Daoy (cell line): ENCODE measurements at places on chromosomes 6 and 20.

GRCh38 chr20:39067526-39068216 is 105.5 kb downstream of the DHX35 start:
- DNase-seq = no peak

DNA sequence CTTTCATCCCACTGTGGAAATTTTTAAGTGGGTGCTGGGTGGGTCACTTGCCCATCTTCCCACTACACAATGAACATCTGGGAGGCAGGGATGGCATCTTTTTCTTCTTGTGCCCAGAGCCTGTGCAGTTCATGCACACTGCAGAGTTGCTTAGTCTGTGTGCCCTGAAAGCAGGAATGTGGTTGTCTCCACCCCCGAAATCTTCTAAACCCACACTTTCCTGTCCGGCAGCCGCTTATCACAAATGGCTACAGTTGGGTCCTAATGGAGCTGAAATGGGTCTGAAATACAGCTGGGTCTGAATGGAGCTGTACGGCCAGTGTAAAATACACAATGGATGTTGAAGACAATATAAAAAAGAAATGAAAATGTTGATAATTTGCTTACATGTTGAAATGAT is 112.1 kb upstream of the PMEPA1 start:
- DNase-seq = no peak

GRCh38 chr6:41689171-41690008 is 46.0 kb downstream of the TFEB start:
- DNase-seq = no peak

DNA sequence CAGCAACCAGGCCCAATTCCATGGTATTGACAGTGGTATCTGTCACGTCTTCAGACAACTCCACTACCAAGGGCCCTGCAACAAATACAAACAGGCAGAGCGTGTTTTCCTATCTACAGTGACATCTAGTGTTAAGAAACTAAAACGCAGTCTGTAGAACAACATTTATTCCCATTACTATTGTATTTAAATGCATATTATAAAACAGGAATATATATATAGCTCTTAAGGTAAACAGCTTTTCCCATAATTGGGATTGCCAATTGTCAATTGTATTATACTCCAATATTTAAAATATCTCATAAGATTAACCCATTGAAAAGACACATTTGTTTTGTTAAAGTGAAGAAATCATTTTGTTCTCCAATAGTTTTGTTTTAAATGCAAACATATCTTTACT is 97.2 kb downstream of the KIF16B start:
- peak; percentile 13 for DNase-seq

DNA sequence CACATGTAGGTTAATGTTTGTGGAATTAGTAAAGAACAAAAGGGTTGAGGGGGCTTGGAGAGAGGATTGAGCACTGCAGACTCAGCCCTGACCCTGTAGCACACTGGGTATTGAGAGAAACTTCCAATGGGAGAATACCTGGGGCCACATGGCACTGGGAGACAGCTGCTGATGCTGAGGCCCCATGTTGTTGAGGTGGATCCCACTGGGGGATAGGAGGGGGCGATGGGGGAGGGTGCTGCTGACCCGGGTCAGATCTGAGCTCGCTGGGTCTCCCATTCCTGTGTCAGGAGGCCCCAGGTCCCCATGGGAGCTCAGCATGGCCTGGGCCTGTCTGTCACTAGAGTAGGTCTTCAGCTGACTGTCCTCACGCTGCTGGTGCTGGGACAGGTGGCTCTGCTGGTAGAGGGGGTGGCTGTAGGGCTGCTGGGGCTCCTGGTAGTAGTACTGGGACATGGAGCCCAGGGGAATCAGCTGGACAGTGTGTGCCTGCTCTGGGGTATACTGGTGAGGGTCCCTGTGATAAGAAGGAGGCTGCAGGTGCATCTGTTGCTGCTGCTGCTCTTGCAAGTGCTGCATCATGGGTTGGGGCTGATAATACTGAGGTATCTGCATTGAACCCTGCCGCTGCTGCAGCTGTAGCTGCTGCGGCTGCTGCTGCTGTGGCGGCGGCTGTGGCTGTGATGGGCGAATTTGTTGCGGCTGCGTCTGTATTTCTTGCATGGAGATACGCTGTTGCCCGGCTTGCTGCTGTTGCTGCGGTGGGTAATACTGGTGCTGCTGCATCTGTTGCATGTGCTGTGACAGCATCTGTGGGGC is 50.6 kb upstream of the MRPS10 start:
- DNase-seq = no peak

- no peak for DNase-seq
Measured at GRCh38 chr6:145839653-145840052, 25.1 kb upstream of the FBXO30 start.

- peak; percentile 28 for DNase-seq
Measured at GRCh38 chr6:96907498-96907897, 9.8 kb upstream of the NDUFAF4 start.

- DNase-seq = no peak
Measured at GRCh38 chr20:61736751-61737310, 328.9 kb downstream of the TAF4 start.

DNA sequence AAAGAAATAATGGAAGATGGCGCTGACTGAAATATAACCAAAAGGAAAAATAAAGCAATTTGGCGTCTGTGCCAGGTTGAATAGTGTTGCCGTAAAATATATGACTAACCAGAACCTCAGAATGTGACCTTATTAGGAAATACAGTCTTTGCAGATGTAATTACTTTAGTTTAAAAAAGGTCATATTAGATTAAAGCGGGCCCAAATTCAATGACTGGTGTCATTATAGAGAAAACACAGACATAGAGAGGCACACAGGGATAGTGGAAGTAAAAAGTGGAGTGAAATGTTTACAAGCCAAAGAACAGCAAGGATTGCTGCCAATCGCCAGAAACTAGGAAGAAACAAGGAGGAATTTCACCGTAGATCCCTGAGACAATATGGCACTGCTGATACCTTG is 521.2 kb downstream of the FRK start:
- DNase-seq = no peak

- DNase-seq = no peak
Measured at GRCh38 chr6:37272834-37273566, 15.1 kb upstream of the TMEM217 start.

- no peak for DNase-seq
Measured at GRCh38 chr20:1817577-1818211, 77.5 kb upstream of the SIRPA start.

DNA sequence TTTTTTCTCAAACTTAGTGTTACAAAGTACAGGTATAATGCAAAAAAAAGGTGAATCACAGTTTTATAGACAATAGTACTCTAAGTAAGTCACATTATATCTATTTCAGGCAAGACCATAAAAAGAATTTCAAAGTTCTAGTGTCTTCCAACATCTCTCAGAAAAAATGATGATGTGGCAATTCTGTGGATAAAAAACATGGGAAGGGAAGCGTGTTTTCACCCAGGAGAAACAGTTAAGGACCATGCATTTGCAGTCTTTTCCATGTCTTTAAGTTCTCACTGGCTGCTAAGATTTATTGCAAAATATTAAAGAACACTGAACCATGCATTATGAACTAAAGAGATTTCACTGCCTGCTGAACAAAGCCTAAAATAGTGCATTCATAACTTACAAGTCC is 1.8 kb downstream of the SSR1 start:
- no peak for DNase-seq

GRCh38 chr6:41252401-41253169 is 24.4 kb downstream of the TREML4 start:
- DNase-seq = no peak

DNA sequence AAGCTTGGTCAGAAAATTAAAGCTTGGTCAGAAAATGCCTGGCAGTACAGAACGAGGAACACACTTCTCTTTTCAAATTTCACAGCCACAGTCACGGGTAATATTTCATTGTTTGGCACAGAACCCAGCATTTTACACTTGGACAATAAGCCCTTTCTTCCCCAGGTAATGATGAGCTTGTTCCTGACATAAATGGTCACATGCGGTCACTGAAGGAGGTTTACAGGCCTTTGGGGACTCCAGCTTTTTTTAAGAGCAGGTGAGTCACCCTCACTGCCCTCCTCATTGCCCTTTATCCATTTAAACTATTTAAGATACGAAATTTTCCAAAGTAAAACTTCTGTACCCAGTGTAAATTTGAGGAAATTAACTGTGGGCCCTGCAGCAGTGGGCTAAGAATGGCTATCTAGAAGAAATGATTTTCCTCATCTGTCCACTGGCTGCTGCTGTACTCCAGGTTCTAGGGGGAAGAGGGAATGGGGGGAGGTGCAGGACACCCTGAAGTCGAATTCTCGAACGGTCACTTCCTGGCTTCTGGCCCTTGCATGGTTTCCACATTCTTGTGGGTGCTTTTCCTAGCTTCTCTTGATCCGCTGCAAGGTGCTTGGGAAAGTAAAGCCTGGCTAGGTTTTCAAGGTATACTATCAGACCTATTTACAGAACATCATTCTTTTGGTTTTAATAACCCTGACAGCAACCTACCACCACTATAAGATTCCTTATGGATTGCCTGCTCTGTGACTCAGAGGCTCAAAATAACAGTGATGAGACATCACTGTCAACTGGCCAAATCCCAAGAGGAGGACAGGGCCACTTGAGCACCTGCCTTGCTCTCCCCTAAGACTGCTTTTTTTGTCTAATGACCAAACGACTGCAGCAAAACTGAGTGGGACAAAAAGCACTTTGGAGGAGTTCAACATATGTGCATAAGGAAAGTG is 75.8 kb downstream of the PREP start:
- peak; percentile 59 for DNase-seq

- peak; percentile 33 for DNase-seq
Measured at GRCh38 chr6:153392156-153392555, 261.1 kb upstream of the RGS17 start.

- no peak for DNase-seq
Measured at GRCh38 chr6:89702349-89702748, 63.8 kb upstream of the LYRM2 start.

- DNase-seq = peak; percentile 4
Measured at GRCh38 chr20:49187330-49187850, 744 bp downstream of the STAU1 start.

DNA sequence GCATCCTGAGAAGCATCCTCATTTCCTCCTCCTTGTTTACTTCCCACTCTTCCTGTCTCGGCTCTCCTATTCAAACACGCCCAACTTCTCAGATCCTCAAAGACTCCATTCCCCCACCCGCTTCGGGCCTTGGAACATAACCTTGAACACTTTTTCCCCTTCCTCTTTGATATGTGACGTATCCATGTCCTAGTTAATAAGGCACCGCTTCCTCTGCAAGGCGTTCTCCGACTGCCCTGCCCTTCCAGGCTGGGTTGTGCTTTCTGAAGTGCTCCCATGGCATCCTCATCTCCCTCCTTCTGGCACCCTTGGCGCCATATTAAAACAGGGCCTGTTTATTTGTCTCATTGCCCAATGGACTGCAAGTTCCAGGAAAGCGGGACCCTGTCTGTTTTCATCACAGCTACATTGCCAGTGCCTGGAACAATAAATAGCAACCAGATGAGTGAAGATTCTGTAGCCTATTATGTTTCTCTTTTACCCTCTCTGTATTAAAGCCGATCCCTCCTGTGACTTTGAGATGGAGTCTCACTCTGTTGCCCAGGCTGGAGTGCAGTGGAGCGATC is 115.3 kb upstream of the TRAF3IP2 start:
- no peak for DNase-seq

- DNase-seq = peak; percentile 27
Measured at GRCh38 chr6:98678481-98678880, 155.9 kb upstream of the POU3F2 start.
